ENCODE measurements at places on chromosomes 3 and 15.

- no peaks in the 10 kb centered on the region for H3K36me3 ChIP-seq
- DNase-seq: no peak
- no peak overlapping the region for H3K27ac ChIP-seq
- H3K27me3 ChIP-seq: no peaks in the 10 kb centered on the region
- no peak overlapping the region for H3K4me3 ChIP-seq
- no peaks in the 10 kb centered on the region for H3K4me1 ChIP-seq
Observed at GRCh38 chr15:38145651-38146111, 107.0 kb upstream of the SPRED1 start.

GRCh38 chr3:170164717-170165116 lies 16.8 kb downstream of the PHC3 start:
- H3K36me3 ChIP-seq: peaks cover 53% of the 10 kb centered on the region
- H3K27ac ChIP-seq: no peak overlapping the region
- no peak overlapping the region for H3K4me3 ChIP-seq
- H3K4me1 ChIP-seq: peaks cover 9% of the 10 kb centered on the region
- no peak for DNase-seq

GRCh38 chr15:65189102-65189740 lies 4.1 kb upstream of the CLPX start:
- no peak overlapping the region for H3K27ac ChIP-seq
- H3K27me3 ChIP-seq: no peaks in the 10 kb centered on the region
- H3K36me3 ChIP-seq: no peaks in the 10 kb centered on the region
- peak; percentile 45 for DNase-seq

DNA sequence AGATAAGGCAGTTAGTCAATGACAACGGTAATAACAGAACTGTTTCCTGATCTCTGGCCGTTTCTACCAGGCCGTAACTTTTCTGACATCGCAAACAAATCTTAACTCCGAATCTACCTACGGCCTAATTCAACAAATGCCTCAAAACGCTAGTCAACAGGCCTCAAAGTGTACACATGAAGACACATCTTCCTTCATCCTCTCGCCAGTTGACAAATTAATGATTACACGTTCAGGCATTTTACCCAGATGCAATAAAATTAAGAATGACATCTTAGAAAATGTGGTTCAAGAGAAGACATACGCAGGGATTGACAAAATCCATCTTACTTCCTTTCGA lies 1.5 kb downstream of the SFMBT1 start:
- peak overlapping the region; percentile 65 for H3K4me3 ChIP-seq
- H3K4me1 ChIP-seq: peaks cover 9% of the 10 kb centered on the region
- peak overlapping the region; percentile 82 for H3K27ac ChIP-seq
- no peaks in the 10 kb centered on the region for H3K27me3 ChIP-seq
- no peak for DNase-seq

- no peaks in the 10 kb centered on the region for H3K4me1 ChIP-seq
- H3K27ac ChIP-seq: no peak overlapping the region
- no peaks in the 10 kb centered on the region for H3K27me3 ChIP-seq
- no peaks in the 10 kb centered on the region for H3K36me3 ChIP-seq
- H3K4me3 ChIP-seq: no peak overlapping the region
- DNase-seq: no peak
Observed at GRCh38 chr3:89364314-89364713, 256.9 kb downstream of the EPHA3 start.

GRCh38 chr3:183430325-183430957 lies 2.0 kb upstream of the MCF2L2 start:
- DNase-seq: no peak
- H3K27ac ChIP-seq: no peak overlapping the region
- no peaks in the 10 kb centered on the region for H3K36me3 ChIP-seq
- peaks cover 18% of the 10 kb centered on the region for H3K4me1 ChIP-seq

DNA sequence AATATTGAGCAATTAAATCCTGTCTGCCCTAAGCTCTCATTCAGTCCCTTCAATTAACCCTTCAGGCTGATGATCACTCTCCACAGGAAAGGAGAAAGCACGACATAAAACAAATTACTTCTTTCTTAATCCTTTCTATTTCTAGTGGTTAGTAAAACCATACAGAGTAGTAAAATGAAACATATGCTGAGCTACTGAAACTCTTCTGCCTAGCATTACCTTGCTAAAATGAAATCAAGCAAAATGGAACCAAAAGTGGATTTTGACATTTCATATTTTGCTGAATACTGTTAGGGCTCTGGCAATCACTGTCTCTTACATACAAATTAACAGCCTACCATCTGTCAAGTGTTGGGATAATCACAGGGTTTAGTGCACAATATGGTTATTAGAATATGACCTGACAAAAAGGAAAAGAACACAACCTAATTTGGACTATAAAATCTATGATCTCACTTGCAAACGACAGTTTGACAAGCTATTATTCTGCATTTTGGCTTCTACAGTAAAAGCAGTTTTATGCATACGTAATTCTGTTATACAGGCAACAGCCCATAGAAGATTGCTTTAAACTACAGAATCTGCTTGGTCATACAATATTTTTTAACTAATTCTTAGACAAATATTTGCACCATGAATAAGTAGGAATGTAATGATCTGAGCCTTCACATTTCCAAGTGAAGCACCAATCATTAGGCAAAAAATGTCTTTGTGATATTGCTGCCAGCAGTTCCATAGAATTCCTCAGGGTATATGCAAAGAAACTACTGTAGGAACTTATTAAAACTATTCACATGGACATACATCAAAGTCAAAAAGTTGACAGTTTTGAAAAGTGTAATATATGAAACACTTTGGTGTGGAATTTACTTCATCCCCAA lies 105.0 kb downstream of the FHIT start:
- no peaks in the 10 kb centered on the region for H3K27me3 ChIP-seq
- H3K36me3 ChIP-seq: no peaks in the 10 kb centered on the region
- DNase-seq: no peak
- no peak overlapping the region for H3K4me3 ChIP-seq
- no peak overlapping the region for H3K27ac ChIP-seq

DNA sequence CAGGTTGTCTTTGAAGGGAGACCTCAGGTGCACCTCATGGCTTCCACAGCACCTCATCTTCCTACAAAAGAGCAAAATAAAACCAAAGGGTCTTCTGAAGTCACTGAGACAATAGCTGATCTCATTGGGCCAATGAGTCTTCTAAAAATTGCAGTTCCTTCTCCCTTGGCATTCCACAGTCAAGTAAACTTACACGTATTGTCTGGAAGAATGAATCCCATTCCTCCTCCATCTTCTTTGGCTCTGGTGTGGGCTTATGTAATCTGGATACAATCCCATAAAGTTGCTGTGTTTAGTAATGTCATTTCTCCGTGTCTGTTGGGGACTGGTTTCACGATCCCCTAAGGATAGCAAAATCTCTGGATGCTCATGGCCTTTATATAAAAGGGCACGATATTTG lies 85.5 kb upstream of the CGNL1 start:
- no peak for DNase-seq
- H3K36me3 ChIP-seq: peaks cover 8% of the 10 kb centered on the region

DNA sequence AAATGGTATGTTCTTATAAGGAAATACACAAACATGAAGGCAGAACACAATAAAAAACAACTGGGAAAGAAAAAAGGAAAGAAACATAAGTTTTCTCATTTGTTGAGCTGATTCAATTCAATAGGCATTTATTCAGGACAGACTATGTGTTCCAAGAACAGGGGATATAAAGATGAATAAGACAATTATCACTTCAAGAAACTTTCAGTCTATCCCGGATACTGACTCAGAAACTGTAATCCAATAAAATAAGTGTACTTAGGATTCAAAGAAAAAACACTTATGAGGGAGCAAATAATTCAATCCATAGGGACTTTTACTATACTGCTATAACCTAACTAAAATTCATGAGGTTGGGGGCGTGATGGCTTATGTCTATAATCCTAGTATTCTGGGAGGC lies 3.5 kb upstream of the POPDC2 start:
- H3K27ac ChIP-seq: no peak overlapping the region
- no peaks in the 10 kb centered on the region for H3K4me1 ChIP-seq
- H3K27me3 ChIP-seq: no peaks in the 10 kb centered on the region
- H3K36me3 ChIP-seq: peaks cover 9% of the 10 kb centered on the region

GRCh38 chr15:99385005-99385669 lies 133.9 kb downstream of the LRRC28 start:
- H3K4me3 ChIP-seq: no peak overlapping the region
- H3K27me3 ChIP-seq: no peaks in the 10 kb centered on the region

DNA sequence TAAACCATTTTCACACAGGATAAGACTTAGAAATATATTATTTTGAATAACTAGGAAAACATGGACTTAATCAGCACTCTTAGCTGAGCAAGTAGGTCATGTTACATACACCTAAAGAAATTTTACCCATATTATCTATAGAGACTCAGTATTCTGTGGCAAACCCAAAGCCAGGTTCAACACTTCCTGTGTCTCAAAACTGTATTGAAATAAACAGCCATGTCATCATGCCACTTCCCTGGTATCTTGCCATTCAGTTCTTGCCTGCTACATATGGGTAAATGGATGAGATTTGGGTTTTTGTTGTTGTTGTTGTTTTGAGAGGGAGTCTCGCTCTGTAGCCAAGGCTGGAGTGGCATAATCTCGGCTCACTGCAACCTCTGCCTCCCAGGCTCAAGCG lies 141.5 kb upstream of the PLXND1 start:
- H3K36me3 ChIP-seq: no peaks in the 10 kb centered on the region
- no peak for DNase-seq
- H3K27ac ChIP-seq: no peak overlapping the region
- no peaks in the 10 kb centered on the region for H3K27me3 ChIP-seq
- H3K4me3 ChIP-seq: no peak overlapping the region

DNA sequence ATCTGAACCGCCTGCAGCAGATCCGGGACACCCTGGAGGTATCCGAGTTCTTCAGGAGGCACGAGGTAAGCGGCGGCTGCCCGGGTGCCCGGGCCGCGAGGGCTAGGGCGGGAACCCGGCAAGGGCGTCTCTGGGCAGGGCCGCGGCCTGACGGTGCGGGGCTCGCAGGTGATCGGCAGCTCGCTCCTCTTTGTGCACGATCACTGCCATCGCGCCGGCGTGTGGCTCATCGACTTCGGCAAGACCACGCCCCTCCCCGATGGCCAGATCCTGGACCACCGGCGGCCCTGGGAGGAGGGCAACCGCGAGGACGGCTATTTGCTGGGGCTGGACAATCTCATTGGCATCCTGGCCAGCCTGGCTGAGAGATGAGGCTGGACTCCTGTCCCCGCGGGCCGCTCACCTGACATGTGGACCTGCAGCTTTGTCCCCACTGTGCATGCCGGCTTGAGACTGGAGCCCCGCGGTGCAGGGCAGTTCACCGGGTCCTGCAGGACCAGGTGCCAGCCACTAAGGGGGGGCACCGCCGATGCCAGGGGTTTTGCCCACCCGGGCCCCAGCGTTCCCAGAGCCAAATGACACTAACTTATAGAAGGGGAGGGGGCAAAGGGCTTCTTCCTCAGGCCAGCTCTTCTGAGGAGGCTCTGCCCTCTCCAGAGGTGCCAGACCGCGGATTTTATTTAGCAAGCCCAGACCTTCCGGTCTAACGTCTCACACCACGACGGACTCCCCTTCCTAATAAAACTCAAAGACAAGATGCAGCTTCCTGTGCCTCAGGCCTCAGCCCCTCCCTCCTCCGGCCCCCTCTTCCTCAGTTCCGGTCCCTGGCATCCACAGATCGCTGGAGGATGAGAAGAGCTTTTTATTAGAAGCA lies 9.4 kb downstream of the ITPKA start:
- no peak overlapping the region for H3K27ac ChIP-seq
- no peaks in the 10 kb centered on the region for H3K36me3 ChIP-seq
- no peak for DNase-seq
- H3K27me3 ChIP-seq: peaks cover 41% of the 10 kb centered on the region
- peaks cover 30% of the 10 kb centered on the region for H3K4me1 ChIP-seq

GRCh38 chr3:32868719-32869512 lies 51.1 kb downstream of the TRIM71 start:
- H3K27ac ChIP-seq: no peak overlapping the region
- no peaks in the 10 kb centered on the region for H3K27me3 ChIP-seq
- no peak for DNase-seq
- H3K4me1 ChIP-seq: peaks cover 3% of the 10 kb centered on the region
- no peaks in the 10 kb centered on the region for H3K36me3 ChIP-seq

DNA sequence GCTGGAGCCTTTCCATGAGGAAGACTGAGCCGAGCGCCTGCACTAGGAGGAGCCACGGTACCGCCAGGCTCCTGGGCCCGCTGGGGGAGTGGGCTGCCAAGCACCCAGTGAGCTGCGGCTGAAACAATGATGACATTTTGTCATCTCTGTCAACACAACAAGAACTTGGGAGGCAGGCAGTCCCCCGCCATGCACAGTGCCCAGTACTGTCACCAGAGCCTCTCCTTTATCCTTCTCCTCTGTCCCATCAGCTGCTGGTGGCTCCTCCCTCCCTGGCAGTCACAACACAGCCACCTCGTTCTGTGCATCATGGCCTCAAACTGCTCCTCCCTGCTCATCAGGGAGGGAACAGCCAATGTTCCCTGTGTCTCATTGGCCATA lies 34.0 kb upstream of the PCSK6 start:
- DNase-seq: no peak
- peaks cover 5% of the 10 kb centered on the region for H3K4me1 ChIP-seq
- H3K36me3 ChIP-seq: no peaks in the 10 kb centered on the region
- no peak overlapping the region for H3K4me3 ChIP-seq

GRCh38 chr3:129794311-129795185 lies 99.0 kb downstream of the TMCC1 start:
- no peak overlapping the region for H3K27ac ChIP-seq
- DNase-seq: no peak
- H3K4me3 ChIP-seq: no peak overlapping the region
- H3K36me3 ChIP-seq: no peaks in the 10 kb centered on the region
- no peaks in the 10 kb centered on the region for H3K27me3 ChIP-seq
- H3K4me1 ChIP-seq: peaks cover 11% of the 10 kb centered on the region

- H3K27ac ChIP-seq: no peak overlapping the region
- no peaks in the 10 kb centered on the region for H3K36me3 ChIP-seq
- peak; percentile 3 for DNase-seq
- H3K4me3 ChIP-seq: no peak overlapping the region
- no peaks in the 10 kb centered on the region for H3K27me3 ChIP-seq
- no peaks in the 10 kb centered on the region for H3K4me1 ChIP-seq
Observed at GRCh38 chr3:126552688-126553283, 5.9 kb downstream of the C3orf22 start.

GRCh38 chr15:62732078-62732477 lies 310.5 kb upstream of the TPM1 start:
- no peak overlapping the region for H3K4me3 ChIP-seq
- H3K27ac ChIP-seq: no peak overlapping the region
- H3K27me3 ChIP-seq: no peaks in the 10 kb centered on the region
- no peak for DNase-seq
- no peaks in the 10 kb centered on the region for H3K36me3 ChIP-seq

- H3K4me3 ChIP-seq: no peak overlapping the region
- peaks cover 2% of the 10 kb centered on the region for H3K27me3 ChIP-seq
- H3K4me1 ChIP-seq: no peaks in the 10 kb centered on the region
- H3K36me3 ChIP-seq: no peaks in the 10 kb centered on the region
- H3K27ac ChIP-seq: no peak overlapping the region
Observed at GRCh38 chr3:142930463-142930862, 33.0 kb downstream of the PAQR9 start.
